ENCODE measurements at places on chromosomes 2 and 18. TPM values are rescaled to one million over a fixed set of nuclear protein-coding genes. Genes with fewer than 3 reads are reported as not detected.

PCGF1 gene
- 8.9 TPM for total RNA-seq

MEX3C gene
- total RNA-seq: 43.1 TPM

ALPI gene
- not detected for total RNA-seq

SMARCAL1 gene
- total RNA-seq: 38.8 TPM

TMEFF2 gene
- total RNA-seq: 7.0 TPM

LCT gene
- total RNA-seq: 0.06 TPM

PAIP2B gene
- total RNA-seq: 15.8 TPM

DSG3 gene
- total RNA-seq: not detected

ARHGAP25 gene
- total RNA-seq: 10.8 TPM

MEP1B gene
- not detected for total RNA-seq

ONECUT2 gene
- 0.06 TPM for total RNA-seq

LOXHD1 gene
- total RNA-seq: 2.2 TPM

CROCC2 gene
- total RNA-seq: 0.18 TPM

PRADC1 gene
- 26.8 TPM for total RNA-seq

TLX2 gene
- total RNA-seq: not detected

RAMP1 gene
- 26.7 TPM for total RNA-seq

ACADL gene
- total RNA-seq: 16.1 TPM

POMC gene
- 7.8 TPM for total RNA-seq

TEX44 gene
- not detected for total RNA-seq

DYSF gene
- 51.5 TPM for total RNA-seq

TCF7L1 gene
- total RNA-seq: 14.1 TPM

SETBP1 gene
- 48.8 TPM for total RNA-seq

SERPINB12 gene
- not detected for total RNA-seq

WNT6 gene
- 0.82 TPM for total RNA-seq

OTOS gene
- not detected for total RNA-seq

IL1B gene
- total RNA-seq: 0.88 TPM

NPHP1 gene
- total RNA-seq: 8.3 TPM

RIT2 gene
- total RNA-seq: 0.35 TPM

LINC00305 gene
- 0.64 TPM for total RNA-seq

REG3A gene
- not detected for total RNA-seq

HNMT gene
- total RNA-seq: 62.0 TPM

KLHL41 gene
- 613 TPM for total RNA-seq

UPP2 gene
- total RNA-seq: 2.4 TPM

DCDC2C gene
- 0.93 TPM for total RNA-seq

ERMN gene
- total RNA-seq: 0.06 TPM

FAM161A gene
- total RNA-seq: 6.9 TPM

BMPR2 gene
- total RNA-seq: 45.6 TPM

ZC3H8 gene
- 15.4 TPM for total RNA-seq

RFTN2 gene
- 12.9 TPM for total RNA-seq

FIGN gene
- 6.1 TPM for total RNA-seq

FAP gene
- 17.2 TPM for total RNA-seq

LYPD6 gene
- total RNA-seq: 13.4 TPM

C1QL2 gene
- total RNA-seq: not detected
